Hindlimb muscle (tissue), 1 donor: ENCODE measurements at places on chromosomes 11 and 22. TPM values are rescaled to one million over a fixed set of nuclear protein-coding genes. Genes with fewer than 3 reads are reported as not detected.

Gene OR11H1
- polyA plus RNA-seq, result not detected

DNA sequence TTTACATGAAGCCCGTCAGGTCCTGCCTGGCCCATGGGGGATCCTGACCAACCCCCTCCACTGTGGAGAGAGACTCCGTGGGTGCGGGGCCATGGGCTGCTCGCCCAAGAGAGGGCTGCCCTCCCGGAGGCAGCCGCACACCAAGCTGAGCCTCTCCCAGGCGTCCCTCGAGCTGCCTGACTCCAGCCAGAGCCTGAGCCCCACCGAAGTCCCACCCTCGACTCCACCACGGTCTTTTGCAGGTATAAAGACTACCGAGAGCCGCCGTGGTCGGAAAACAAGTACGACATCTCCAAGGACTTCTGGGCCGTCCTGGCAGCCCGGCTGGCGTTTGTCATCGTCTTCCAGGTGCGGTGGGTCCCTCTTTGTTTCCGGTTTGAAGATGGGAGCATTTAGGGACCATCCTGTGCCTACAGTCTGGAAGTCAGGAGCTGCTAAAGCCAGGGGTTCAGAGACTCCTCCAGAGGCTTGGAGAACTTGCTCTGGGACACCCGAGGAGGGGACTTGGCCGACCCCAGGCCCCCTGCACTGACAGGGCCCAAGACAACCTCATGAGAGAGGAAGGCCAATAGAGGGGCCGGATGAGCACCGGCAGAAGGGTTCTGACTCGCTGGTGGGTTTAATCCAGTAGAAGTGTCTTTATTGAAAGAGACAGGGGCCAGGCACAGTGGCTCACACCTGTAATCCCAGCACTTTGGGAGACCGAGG, 17.6 kb upstream of the FADD start:
- DNase-seq, result no peak

- no peak for DNase-seq
Measured at GRCh38 chr11:126660761-126661425, 305.4 kb downstream of the ST3GAL4 start.

GRCh38 chr22:24985826-24986214, 33.3 kb downstream of the KIAA1671 start:
- no peak for DNase-seq

- DNase-seq, result no peak
Measured at GRCh38 chr11:115590254-115590653, 86.0 kb upstream of the CADM1 start.

Gene RFPL3
- 0.25 TPM for polyA plus RNA-seq

DNA sequence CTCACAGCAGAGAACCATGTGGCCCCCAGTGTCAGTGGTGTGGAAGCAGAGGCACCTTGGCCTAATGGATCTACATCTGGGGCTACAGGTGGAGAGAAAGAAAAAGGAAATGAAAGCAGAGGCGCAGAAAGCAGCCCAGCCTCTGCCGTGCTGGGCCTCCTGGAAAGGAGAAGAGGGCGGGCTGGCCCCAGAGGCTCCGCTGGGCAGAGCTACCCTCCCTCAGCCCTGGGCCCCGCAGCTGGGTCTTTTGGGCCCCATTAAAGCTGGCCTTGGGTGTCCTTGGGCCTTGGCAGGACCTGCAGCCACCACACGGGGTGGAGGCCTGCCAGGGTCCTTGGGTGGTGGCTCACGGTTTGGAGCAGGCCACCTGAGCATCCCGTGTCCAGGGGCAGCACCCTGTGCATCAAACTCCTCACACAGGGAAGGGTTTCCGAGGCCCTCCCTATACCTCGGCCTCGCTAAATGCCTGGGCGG, 31.6 kb upstream of the GAL start:
- no peak for DNase-seq

- no peak for DNase-seq
Measured at GRCh38 chr11:47441421-47441820, 7.5 kb downstream of the RAPSN start.

Gene DRD4
- 1.2 TPM for polyA plus RNA-seq

Gene MS4A3
- 1.1 TPM for polyA plus RNA-seq

DNA sequence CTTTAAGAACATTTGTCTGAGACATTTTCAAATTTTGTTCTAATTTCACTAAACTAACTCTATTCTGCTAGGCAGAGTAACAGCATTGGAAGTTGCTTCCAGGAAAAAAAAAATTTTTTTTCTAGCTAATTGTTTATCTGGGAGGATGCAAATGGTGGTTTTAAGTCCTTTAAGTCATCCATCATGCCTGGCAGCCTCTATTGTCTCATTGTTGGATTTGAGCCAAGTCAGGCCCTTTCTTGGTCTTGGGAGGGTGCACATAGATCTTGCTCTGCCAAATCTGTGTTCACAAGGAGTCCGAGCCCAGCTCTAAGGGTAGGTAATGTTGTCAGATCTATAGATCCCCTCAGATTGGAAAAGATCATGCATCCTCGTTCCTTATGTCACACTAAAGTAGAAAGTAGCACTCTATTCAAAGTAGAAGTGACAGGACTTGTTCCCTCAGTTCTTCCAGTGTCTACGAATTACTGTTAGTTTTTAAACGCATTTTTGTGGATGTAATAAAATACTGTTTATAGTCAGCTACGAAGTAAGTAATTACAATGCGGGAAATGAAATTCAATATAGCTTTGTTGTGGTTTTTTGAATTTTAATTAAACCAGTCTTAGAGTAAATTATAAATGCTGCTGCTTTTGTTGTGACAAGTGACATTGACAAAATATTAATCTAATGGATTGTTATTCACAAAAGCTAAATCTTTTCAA, 166.0 kb upstream of the RASSF10 start:
- DNase-seq, result no peak

Gene PRR5L
- polyA plus RNA-seq, result 8.4 TPM

GRCh38 chr11:325796-326591, 5.3 kb upstream of the IFITM3 start:
- DNase-seq, result no peak

DNA sequence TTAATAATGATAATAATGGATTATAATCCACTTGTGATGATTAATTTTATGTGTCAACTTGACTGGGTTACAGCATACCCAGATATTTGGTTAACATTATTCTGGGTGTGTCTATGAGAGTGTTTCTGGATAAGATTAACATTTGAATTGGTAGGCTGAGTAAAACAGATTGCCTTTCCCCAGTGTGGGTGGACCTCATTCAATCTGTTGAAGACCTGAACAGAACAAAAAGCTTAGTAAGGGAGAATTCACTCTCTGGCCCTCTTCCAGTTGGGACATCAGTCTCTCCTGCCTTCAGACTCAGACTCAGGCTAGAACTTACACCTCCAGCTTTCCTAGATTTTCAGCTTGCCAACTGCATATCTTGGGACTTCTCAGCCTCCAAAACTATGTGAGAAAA, 37.3 kb upstream of the RRAS2 start:
- no peak for DNase-seq
